T-cell (primary cell): ENCODE measurements at places on chromosomes 3 and 15. TPM values are rescaled to one million over a fixed set of nuclear protein-coding genes. Genes with fewer than 3 reads are reported as not detected.

DNA sequence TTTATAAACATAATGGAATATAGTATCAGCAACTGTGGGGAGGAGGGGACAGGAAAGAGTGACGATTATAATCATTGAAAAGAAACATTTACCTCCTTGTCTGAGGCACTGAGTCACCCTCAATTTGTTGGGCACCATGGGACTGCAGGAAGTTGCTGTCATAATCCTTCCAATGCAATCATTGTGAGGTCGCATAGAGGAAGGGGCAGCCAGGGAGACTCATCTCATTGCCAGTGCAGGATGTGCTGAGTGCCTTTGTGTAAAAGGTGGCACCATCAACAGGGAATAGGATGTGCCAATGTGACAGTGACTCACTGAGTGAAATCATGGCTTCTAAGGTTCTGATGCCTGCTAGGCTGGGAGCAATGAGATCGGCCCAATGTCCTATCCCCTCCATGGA is 300.4 kb upstream of the ADAMTS9 start:
- H3K36me3 ChIP-seq = no peaks in the 10 kb centered on the region
- no peaks in the 10 kb centered on the region for H3K4me1 ChIP-seq
- no peaks in the 10 kb centered on the region for H3K27me3 ChIP-seq
- H3K4me3 ChIP-seq = no peak overlapping the region
- H3K27ac ChIP-seq = no peak overlapping the region

DNA sequence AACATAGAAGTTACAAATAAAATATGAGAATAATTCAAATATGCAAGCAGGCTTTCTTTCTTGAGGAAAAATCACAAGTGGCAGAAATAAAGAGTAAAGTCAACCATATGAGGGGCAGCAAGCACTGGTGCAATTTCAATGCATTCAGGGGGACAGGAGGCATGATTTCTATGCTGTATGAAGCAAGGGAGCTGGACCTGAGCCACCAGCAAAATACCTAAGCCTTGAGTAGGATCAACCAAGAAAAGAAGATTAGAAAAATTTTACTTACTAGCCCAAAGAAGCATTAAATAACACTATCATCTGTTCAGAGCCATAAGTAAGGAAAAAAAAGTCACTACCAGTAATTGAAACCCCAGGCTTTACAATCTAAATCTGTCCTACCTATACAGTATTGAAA is 6.3 kb downstream of the ADGRG7 start:
- no peak for DNase-seq
- H3K36me3 ChIP-seq = no peaks in the 10 kb centered on the region
- H3K27me3 ChIP-seq = no peaks in the 10 kb centered on the region
- H3K27ac ChIP-seq = no peak overlapping the region

DNA sequence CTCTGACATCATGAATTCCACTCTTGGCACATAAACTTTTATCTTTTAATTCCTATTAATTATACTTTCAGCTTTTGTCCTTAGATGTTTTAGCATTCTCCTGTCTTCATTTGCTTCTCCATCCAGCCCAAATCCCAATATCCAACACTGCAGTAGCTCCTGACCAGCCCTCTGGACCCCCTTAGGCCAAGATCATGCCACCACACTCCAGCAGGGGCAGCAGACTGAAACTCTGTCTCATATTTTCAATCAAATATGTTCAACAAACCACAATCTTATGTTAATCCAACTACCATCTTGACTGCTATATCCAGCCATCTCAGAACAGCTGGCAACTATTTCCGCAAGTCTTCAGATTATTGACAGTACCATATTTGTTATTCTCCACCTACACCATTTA is 315.8 kb upstream of the ROBO2 start:
- DNase-seq = no peak
- H3K4me3 ChIP-seq = no peak overlapping the region
- H3K27me3 ChIP-seq = no peaks in the 10 kb centered on the region
- no peak overlapping the region for H3K27ac ChIP-seq
- no peaks in the 10 kb centered on the region for H3K36me3 ChIP-seq

The DNASE1L3 gene
- not detected for total RNA-seq

DNA sequence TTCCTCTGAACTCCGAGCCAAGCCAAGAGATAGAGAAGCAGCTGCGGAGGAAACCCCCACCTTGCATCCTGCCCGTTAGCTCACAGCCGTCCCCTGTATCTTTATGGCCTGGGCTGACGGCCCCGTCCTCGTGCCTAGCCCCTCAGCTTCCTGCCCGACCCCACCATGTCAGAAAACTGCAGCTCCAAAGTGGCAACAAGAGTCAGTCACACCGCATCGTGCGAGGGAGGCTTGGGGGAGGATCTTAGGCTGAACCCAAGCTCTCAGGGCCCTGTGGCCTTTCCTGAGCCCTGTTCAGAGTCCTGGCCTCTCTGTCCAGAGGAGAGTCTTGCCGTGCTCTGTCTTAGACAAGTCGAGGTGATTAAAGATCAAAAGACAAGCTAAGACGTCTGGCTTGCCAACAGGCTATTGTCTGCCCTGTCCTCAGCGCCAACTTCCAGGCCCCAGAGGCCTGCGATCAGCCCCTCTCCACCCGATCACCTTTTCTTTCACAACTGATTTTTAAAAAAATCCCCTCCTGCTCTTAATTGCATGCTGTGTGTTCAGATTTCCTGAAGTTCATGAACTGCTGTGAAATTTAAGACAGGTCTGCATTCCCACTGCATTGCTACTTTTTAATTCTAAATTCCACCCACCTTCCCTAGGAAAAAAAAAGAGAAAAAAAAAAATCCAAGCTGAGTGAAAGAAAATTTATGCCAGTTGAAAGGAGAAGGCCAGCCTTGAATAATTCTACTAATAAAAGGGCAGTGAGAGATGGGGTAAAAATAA is 89.7 kb upstream of the WNT5A start:
- no peak overlapping the region for H3K4me3 ChIP-seq
- no peaks in the 10 kb centered on the region for H3K27me3 ChIP-seq
- H3K4me1 ChIP-seq = no peaks in the 10 kb centered on the region
- no peak overlapping the region for H3K27ac ChIP-seq
- no peak for DNase-seq
- H3K36me3 ChIP-seq = no peaks in the 10 kb centered on the region

The GPR149 gene
- not detected for total RNA-seq

- H3K27ac ChIP-seq = no peak overlapping the region
- no peaks in the 10 kb centered on the region for H3K27me3 ChIP-seq
- no peaks in the 10 kb centered on the region for H3K4me1 ChIP-seq
- DNase-seq = no peak
These were observed 35.4 kb downstream of the FXR1 start for GRCh38 chr3:180947761-180948390.

GRCh38 chr3:27568393-27568792 is 84.2 kb upstream of the SLC4A7 start:
- H3K4me3 ChIP-seq = no peak overlapping the region
- no peaks in the 10 kb centered on the region for H3K27me3 ChIP-seq
- no peaks in the 10 kb centered on the region for H3K36me3 ChIP-seq

- H3K4me3 ChIP-seq = no peak overlapping the region
- H3K27ac ChIP-seq = no peak overlapping the region
- no peak for DNase-seq
These were observed 5.6 kb upstream of the BRPF1 start for GRCh38 chr3:9725775-9726515.

DNA sequence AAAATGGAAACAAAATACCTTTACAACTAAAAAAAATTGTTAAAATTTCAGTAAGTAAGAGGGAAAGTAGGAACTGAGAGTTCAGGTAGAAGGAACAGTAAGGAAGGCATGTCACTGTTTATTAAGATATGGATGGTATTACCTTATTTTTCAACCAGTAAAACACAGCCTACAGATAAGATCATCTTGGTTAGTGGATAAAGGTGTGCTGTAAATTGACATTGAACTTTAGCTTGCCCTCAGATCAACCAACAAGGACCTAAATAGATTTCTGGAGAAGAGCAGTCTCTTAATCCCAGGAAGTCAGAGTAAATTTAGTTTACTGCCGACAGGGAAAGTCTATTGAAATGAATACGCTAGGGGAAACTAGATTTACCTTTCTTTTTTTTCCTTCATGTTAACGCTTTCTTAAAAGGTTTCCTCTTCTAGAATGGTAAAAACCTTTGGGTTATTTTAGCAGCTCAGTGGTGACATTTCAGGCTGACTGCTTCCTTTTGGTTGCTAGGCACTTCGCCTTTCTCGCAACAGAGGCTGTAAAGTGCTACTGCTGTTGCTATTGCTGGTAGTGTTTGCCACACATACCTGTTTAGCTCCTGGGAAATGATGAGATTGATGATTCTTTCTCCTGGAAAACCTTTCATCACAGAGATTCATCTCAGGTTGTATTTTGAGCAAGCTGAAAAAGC is 12.9 kb downstream of the DZIP3 start:
- H3K27me3 ChIP-seq = no peaks in the 10 kb centered on the region
- no peaks in the 10 kb centered on the region for H3K36me3 ChIP-seq
- H3K27ac ChIP-seq = peak overlapping the region; percentile 79
- H3K4me3 ChIP-seq = peak overlapping the region; percentile 35
- peaks cover 39% of the 10 kb centered on the region for H3K4me1 ChIP-seq

GRCh38 chr3:177426106-177426877 is 229.0 kb upstream of the TBL1XR1 start:
- H3K4me3 ChIP-seq = no peak overlapping the region
- peak overlapping the region; percentile 64 for H3K27ac ChIP-seq
- H3K27me3 ChIP-seq = no peaks in the 10 kb centered on the region
- no peak for DNase-seq
- no peaks in the 10 kb centered on the region for H3K36me3 ChIP-seq
- H3K4me1 ChIP-seq = peaks cover 14% of the 10 kb centered on the region
